ENCODE measurements at places on chromosomes 2 and 18.

- DNase-seq = no peak
Measured at GRCh38 chr2:68368654-68369336, 3.7 kb downstream of the PLEK start.

DNA sequence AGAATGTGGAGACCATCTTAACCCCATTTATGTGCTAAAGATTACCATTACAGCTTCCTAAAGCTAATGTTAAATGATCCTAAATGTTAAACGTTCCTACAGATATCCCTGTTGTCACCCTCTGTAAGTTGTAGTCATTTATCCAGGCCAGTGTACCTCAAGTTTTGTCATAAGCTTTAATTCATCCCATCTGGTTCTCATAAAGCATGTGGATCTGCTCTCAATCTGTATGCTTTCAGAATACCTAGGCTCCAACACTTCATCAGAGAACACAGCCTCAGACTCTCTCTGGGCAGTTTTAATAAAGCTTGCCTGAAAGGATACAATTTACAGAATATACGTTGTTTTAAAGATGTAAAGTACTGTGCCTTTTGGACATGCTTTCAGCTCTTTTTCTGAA is 4.2 kb upstream of the CCDC178 start:
- DNase-seq = no peak

- peak; percentile 52 for DNase-seq
Measured at GRCh38 chr18:36298126-36298741, 721 bp downstream of the FHOD3 start.

DNA sequence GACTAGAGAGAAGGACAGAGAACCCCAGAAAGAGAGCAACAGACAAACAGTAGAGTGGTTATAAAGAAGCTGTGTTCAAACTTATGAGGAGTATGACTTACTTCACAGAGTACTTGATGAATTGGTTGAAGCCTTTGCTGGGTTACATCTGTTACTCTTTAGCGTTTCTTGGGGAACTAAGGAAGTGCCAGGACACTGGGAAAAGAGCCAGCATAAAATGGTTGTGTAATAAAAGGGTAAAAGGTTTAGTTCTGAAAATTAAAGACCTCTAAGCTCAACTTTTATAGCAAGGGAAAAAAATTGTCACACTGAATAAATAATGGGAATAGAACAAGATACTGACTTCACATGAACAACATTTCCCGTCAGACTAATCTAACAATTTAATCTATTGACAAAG is 17.0 kb upstream of the STAT4 start:
- DNase-seq = no peak

GRCh38 chr2:10258326-10258725 is 44.4 kb upstream of the HPCAL1 start:
- DNase-seq = no peak

DNA sequence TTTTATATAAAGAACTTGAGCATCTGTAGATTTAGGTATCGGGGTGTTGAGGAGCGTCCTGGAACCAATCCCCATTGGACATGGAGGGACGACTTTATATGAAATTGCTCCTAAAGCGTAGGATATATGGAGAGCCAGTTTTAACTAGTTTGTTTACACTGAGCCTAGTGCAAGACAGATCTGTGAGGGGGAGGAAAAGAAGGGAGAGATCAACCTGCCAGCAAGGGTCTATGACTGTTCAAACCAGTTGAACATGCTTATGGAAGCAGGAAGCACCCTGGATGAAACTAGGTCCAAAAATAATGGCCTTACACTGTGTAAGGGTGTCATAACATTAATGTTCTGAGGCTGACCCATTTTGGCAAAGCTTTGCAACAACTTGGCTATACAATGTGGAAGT is 34.0 kb upstream of the SLC40A1 start:
- no peak for DNase-seq

GRCh38 chr2:145739681-145740080 is 1219.8 kb upstream of the ZEB2 start:
- DNase-seq = no peak

GRCh38 chr2:101339266-101339880 is 30.9 kb upstream of the RNF149 start:
- no peak for DNase-seq

Data from NCI-H510A treated with DMSO at 0.1 percent for 48 hours (cell line).